ENCODE measurements at places on chromosomes 4 and X. TPM values are rescaled to one million over a fixed set of nuclear protein-coding genes. Genes with fewer than 3 reads are reported as not detected.

TKTL2 gene
- not detected for total RNA-seq

FAM53A gene
- total RNA-seq = 3.0 TPM

BTC gene
- total RNA-seq = not detected

SMIM43 gene
- total RNA-seq = not detected

SCRG1 gene
- total RNA-seq = not detected

TREX2 gene
- 1.2 TPM for total RNA-seq

LPAR4 gene
- not detected for total RNA-seq

TEX13D gene
- total RNA-seq = 0.07 TPM

DCX gene
- total RNA-seq = not detected

MAGEA1 gene
- total RNA-seq = not detected

FGG gene
- total RNA-seq = not detected

GLUD2 gene
- 0.62 TPM for total RNA-seq

AKAP14 gene
- not detected for total RNA-seq

ADAM29 gene
- not detected for total RNA-seq

CDX4 gene
- total RNA-seq = not detected

OCIAD1 gene
- total RNA-seq = 99.0 TPM

UGT2A1 gene
- not detected for total RNA-seq

RAB9B gene
- 0.22 TPM for total RNA-seq

HHIP gene
- not detected for total RNA-seq

AFM gene
- total RNA-seq = not detected

PSAPL1 gene
- total RNA-seq = not detected

PNMA3 gene
- 0.98 TPM for total RNA-seq

ANXA5 gene
- total RNA-seq = 99.5 TPM

CXCL11 gene
- not detected for total RNA-seq

GK gene
- total RNA-seq = 85.9 TPM

Measured in activated naive CD4-positive, alpha-beta T cell treated with anti-CD3 and anti-CD28 coated beads for 36 hours (primary cell).